Neuronal stem cell (in vitro differentiated cells): ENCODE measurements at places on chromosomes 12 and 14.

DNA sequence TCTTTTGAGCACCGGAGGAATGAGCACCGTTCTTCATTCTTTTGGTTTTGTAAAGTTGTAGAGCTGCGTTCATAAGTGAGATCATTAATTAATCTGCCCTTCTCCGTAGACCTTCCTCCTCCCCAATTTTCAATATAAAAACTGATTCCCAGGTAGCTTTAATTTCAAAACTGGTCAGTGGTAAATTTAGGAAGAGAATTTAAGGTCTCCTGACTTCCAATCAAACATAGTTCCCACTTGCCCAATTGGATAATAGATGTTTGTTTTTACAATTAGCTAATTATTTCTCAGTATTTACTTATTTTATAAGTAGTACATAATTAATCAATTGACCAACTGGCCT, 27.2 kb upstream of the YBX3 start:
- no peak for DNase-seq

DNA sequence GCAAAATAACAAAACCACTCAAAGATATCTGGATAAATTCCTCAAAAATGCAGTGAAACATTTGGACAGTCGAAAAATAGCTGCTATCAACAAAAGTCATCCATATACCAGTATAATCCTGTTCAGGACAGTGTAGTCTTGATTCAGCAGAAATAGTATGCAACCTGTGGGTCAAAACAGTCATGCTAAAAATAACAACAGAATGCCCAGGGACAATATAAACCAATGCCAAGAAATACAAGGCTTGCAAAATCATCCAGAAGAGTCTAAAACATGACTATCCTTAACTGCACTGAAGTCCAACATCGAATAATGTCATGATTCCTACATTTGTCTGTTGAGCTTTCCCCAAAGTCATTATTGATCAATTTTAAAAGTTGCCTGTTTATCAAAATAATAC, 425.9 kb downstream of the FSCB start:
- DNase-seq: no peak

- no peak for DNase-seq
Observed at GRCh38 chr14:85533861-85534291, 3.9 kb downstream of the FLRT2 start.

DNA sequence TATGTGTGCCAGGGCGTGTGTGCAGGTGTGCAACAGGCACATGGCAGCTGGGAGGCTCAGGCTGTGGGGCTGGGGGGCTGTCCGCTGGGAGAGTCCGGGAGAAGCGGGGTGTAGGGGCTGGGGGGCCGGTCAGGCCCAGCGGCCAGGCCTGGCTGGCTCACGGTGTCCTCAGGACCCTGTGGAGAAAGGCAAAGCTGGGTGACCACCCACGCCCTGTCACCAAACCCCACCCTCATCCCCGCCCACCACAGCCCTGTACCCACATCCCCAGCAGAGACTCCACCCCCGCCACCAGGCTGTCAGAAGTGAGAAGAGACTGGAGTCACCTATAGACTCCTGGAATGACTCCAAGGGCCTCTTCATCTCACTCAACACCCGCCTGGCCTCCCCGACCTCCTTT, 85.3 kb downstream of the SCARB1 start:
- no peak for DNase-seq

DNA sequence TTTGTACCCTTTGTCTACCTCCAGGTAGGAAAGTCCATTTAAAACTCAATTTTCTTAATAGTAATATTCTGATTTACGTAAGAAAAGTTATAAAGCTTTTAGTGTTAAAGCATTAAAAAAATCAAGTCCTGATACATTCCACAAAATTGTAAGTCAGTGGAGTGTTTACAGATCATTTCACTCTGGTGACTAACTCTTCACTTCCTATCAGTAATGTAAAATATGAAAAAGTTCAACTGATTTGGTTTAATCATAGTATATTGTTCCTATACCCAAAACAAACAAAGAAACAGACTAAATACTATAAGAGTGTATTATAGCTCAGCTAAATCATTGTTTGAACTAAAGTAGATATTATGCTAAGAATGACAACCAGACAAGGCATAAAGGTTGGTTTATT, 85.9 kb downstream of the VEZT start:
- no peak for DNase-seq

GRCh38 chr14:23861666-23862065, 91.9 kb upstream of the DHRS4 start:
- no peak for DNase-seq

DNA sequence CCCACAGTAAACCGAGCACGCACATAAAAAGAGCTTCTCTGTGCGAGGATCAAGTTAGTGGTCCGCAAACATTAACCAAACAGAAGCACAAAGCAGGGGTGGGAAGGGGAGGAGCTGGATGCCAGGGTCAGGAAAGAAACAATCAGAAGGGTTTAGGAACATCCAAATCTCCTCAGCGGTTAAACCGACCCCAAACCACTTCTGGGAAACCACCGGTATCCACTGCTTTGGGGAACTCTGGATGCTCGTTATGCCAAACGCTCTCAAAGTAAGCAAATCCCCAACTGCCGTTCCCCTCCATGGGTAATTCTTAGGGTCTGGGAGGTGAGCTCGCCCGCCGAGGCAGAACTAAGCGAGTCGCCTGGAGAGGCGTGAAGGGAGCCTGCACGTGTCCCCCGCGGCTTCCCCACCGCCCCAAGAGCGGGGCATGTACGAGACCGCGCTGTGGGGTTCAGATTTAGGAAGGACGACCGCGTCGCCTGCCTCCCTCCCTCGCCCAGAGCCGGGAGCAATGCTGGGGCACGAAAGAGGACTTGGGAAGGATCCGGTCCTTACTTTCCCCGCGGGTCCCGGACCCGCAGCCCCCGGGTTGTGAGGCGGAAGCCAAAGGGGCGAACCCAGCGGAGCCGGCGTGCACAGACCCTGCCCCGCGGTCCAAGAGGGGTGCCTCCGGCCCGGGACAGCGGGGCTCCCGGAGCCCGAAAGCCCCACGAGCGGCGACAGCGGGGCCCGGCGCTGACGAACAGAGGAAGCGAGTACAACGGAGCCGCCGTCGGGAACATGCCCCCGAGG, 711 bp downstream of the SBNO1 start:
- DNase-seq: peak; percentile 63

- no peak for DNase-seq
Observed at GRCh38 chr14:76259029-76259735, 107.5 kb downstream of the GPATCH2L start.

- no peak for DNase-seq
Observed at GRCh38 chr12:99915251-99916082, 69.3 kb downstream of the ANKS1B start.

- peak; percentile 89 for DNase-seq
Observed at GRCh38 chr14:23068789-23069412, 11.6 kb upstream of the CDH24 start.

DNA sequence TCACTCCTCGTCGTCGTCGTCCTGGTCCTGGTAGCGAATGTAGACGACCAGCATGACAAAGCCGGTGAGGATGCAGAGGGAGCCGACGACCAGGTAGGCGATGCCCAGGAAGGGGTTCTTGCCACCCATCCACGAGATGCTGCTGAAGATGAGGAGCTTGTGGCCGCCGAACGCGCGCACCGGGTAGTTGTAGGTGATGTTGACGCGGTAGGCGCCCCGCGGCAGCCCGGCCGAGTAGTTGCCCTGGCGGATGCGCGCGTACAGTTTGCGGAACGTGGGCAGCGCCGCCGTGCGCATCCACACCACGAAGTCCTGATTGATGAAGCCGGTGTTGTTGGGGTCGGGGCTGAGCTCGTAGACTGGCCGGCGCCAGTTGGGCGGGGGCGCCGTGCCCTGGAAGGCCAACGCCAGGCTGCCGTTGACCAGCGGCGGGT, 1.0 kb downstream of the TMEM30B start:
- no peak for DNase-seq

DNA sequence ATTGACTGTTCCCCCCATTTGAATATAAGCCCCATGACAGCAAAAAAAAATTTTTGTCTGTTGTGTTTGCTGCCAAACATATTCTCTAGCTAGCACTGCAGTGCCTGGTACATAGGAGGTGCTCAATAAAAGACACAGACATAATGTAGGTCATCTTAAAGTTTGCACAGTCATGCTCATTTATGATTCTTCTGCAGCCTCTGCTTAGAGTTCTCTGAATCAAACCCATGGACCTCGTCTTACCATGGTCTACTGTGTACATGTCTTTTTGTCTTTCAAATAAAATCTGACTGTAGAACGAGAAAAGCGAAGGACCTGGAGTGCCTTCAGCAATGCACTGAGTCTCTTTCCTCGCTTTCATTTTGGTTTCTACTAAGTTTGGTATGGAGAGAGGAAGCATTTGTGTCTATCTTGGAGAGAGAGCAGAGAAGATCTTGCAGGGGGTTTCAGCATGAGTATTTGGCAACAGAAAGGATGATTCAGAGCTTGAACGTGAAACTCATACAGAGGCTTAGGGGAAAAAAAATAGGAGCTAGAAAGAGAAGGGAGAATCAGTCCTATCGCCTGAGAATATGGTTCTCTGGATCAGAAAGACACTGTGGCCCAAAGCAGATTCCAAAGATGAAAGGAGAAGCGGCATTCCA, 38.8 kb upstream of the TMCC3 start:
- DNase-seq: no peak

DNA sequence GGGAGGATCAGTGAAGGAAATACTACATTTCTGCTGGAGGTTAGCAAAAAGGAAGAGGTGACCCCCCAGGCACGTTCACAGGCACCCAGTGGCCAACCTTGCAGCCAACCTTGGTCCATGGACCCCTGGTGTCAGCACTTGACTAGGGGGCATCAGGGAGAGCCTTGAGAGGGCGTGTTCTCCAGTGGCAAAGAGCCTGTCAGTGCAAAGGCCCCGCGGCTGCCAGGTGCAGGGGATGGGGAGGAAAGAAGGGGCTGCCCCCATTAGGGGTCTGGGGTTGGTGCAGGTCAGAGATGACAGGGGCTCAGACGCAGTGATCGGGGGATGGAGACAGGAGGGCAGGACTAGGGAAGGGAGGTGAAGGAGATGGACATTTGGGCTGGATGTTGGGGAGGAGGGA, 22.7 kb upstream of the ULK1 start:
- DNase-seq: no peak

- DNase-seq: no peak
Observed at GRCh38 chr12:15130541-15130940, 90.7 kb downstream of the RERG start.

DNA sequence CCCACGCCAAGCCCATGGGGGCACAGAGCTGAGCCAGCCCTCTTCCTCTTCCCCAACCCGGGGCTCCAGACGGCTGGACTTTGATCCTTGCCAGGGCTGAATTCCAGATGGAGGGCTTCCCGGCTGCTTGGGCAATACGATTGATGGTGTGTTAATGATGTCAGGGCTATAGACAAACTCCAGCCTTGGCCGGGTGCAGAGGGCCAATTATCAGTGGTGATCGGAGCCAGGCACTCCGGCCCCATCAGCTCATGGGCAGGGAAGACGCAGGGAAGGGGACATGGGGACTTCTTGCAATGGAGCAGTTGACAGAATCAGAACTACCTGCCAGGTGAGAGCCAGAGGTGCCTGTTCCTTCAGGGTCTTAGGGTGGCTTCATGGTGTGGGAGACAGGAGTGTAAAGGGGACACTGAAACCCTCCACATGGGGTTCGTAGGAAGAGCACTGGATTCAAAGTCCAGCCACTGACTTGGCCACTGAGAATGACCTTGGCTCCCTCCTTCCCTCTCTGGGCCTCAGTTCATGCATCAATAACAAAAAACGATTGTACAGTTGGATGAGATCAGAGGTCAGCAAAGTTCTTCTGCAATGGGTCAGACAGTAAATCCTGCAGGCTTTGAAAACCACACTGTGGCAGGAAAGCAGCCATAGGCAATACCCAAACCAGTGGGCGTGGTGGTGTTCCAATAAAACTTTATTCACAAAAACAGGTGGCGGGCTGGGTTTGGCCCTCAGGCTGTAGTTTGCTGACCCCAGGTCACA, 333.7 kb downstream of the MED13L start:
- no peak for DNase-seq

- DNase-seq: no peak
Observed at GRCh38 chr14:90676356-90676755, 139.9 kb downstream of the TTC7B start.

DNA sequence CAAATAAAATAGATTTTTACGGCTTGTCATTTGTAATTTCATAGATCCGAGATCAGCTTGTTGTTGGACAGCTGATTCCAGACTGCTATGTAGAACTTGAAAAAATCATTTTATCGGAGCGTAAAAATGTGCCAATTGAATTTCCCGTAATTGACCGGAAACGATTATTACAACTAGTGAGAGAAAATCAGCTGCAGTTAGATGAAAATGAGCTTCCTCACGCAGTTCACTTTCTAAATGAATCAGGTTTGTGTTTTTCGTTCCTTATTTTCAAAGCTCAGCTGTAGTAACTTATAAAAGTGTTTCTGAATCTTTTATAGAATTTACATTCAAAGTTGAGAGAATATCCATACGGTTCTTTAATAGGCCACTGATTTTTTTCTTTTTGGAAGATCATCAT, 89.1 kb downstream of the LRRK2 start:
- no peak for DNase-seq

DNA sequence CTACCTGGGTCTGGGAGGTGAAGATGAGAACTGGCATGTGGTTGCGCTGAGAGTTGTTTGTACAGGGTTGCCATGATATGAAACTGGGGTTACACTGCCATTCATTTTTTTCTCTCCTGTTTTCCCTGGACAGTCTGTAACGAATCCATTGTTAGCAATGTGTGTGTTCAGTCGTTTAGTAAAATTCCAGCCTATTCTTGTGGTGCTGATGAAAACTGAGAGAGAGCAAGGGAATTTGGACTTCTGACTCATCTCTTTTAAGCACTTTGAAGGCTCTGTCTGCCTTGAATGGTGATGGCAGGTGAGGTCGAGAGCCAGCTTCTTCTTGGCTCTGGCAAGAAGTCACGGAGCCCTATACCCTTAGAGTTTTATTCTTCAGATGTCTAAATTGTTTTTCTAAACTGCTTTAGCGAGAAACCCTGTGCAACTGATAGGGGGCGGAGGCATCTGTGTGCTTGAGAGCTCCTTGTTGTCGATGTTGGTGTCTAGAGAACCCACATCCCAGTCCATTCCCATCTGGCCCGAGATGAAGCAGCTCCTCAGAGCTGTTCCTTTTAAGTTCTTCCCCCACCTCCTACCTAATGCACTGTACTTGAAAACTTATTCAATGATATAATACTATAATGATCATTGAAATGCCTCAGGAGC, 204.4 kb downstream of the TMX1 start:
- no peak for DNase-seq

DNA sequence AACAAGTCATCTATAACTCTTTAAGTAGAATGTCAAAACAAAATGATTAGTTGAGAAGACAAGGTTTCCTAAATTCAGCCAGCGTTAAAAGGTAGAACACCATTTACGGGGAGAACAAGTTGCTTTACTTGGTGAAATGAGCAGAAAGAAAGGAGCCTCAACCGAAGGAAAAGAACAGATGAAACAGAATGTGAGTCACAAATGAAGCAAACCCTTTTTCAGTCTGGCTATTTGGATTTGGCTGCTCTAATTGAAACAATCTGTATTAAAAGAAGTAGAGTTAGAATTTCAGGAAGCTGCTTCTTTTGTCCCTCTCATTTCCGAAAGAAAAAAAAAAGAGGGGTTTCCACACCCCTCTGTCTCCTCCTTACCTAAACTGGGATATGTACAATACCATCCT, 34.6 kb downstream of the CEP128 start:
- no peak for DNase-seq
